ENCODE measurements at places on chromosomes 12 and 14.
A peak's percentile ranks its signal among the peaks of the same experiment; 100 is the strongest.

DNA sequence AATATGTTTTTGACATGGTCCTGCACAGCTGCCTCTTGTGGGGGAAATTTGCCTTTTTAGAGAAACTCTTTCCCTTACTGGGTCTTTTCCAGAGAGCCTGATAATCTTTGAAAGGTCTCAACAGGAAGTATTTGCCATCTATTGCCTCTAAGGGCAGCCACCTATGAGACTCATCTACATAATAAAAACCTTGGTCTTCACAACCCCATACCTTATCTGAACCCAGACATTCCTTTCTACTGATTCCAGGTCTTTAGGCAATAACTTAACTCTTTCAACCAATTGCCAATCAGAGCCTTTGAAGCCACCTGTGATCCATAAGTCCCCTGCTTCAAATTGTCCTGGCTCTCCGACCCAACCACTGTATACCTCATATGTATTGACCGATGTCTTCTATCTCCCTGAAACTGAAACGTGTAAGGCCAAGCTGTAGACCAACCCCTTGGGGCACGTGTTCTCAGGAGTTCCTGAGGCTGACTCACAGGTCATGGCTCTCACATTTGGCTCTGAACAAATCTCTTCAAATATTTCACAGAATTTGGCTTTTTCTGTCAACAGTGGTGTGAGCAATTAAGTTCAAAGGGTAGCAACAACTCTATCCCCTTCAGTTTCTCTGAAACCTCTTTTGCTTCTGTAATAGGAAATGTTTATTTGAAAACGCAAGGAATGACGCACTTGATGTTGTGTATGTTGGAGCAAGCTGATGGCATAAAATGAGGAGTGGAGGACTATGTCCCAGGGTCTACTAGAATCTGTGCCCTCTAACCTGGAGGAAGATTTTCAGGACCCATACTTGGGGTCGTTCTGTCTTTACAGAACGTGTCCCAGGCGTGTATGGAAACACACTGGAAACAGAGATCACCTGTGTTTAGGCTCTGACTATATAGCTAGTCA is 49.2 kb upstream of the EIF5 start:
- no peak for DNase-seq

GRCh38 chr14:101593411-101594238 is 32.3 kb downstream of the DIO3 start:
- no peak for DNase-seq

- DNase-seq = peak; percentile 87
Measured at GRCh38 chr12:6914246-6914946, at the start of gene ENO2. ENO2 (plus strand) TSS chr12:6914580; CDS start chr12:6915833, 1,253 bp downstream.

DNA sequence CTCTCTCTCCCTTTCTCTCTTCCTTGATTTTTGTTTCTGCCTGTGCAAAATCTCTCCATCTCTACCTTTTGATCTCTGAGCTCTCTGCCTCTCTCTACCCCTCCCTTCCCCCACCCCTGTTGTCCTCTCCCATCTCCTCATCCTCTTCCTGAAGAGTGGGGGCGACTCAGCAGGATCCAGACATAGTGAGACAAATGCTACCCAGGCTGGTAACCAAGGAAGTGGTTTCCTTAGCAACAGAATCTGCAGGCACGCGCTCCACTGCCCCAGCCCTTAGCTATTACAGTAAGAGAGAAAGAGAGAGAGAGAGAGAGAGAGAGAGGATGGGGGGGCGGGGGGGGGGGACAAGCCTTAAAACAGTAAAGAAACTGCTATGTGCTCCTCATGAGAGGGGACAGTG is 85.6 kb downstream of the CMKLR1 start:
- no peak for DNase-seq

GRCh38 chr12:95804291-95804690 is 13.7 kb upstream of the NTN4 start:
- no peak for DNase-seq

- no peak for DNase-seq
Measured at GRCh38 chr12:25979563-25979962, 21.1 kb downstream of the RASSF8 start.

DNA sequence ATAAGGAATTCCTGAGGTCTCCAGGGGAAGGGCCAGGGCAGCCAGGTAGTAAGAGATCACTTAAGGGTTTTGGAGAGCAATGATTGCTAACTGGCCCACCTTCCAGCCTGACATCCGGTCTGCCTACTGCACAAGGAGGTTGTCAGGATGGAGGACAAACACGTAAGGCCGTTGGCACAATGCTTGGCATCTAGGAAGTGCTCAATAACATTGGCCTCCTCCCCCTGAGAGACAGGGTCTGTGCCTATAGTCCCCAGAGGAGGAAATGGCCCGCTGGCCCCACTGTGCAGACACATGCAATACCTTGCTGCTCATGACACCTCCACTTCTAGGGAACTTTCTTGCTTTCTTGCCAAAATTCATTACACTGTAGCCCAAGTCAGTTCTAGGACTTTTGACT is 73.2 kb downstream of the NTF3 start:
- DNase-seq = no peak

GRCh38 chr12:77010691-77011548 is 54.4 kb downstream of the E2F7 start:
- peak; percentile 83 for DNase-seq

GRCh38 chr14:24843494-24843893 is 206.5 kb downstream of the STXBP6 start:
- DNase-seq = no peak

DNA sequence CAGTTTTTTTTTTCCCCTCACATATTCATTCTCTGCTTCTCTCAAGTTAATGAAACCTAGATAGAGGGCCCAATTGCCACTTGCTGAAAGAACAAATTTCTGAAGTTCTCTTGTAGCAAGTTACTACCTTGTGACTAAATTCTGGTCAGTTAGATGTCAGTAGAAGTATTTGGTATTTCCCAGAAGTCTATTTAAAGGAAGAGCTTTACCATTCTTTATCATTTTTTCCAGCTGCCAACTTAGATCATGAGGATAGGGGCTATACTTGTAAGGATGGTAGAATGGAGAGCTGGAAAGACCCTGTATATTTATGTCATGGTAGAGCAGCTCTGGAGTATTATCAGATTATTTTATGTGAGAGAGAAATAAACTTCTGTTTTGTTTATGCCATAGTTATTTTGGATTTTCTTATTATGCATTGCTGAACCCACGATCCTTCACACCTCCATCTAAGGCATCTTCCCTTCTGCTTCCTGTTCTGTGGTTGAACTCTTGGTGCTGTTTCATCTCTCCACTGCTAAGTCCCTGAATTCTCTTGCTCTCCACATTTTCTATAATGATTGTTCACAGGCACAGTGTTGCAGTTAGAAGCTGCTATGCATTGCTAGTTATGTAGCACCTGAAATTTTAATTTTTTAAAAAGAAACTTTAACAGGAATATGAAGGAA is 25.9 kb downstream of the FUT8 start:
- no peak for DNase-seq

GRCh38 chr14:73502017-73502619 is 11.4 kb downstream of the RIOX1 start:
- no peak for DNase-seq

- no peak for DNase-seq
Measured at GRCh38 chr14:74049876-74050495, 30.8 kb downstream of the BBOF1 start.
